A172 (cell line): ENCODE measurements at places on chromosomes 16 and 17. TPM values are rescaled to one million over a fixed set of nuclear protein-coding genes. Genes with fewer than 3 reads are reported as not detected.

GRCh38 chr17:12492450-12492849 is 173.2 kb upstream of the MYOCD start:
- DNase-seq: no peak

GRCh38 chr16:261031-261691 is 14.6 kb downstream of the RGS11 start:
- no peak for DNase-seq

GRCh38 chr16:58020628-58021521 is 4.7 kb upstream of the MMP15 start:
- peak; percentile 43 for DNase-seq

GRCh38 chr17:51065466-51065865 is 55.2 kb downstream of the SPAG9 start:
- DNase-seq: no peak

The CHRNE gene
- total RNA-seq: not detected in 2 replicates

The CSF3 gene
- not detected in 2 replicates for total RNA-seq
